ENCODE measurements at places on chromosomes 6 and 20.

- DNase-seq = no peak
Observed at GRCh38 chr6:68364271-68364805, 270.7 kb upstream of the ADGRB3 start.

- no peak for DNase-seq
Observed at GRCh38 chr6:157280157-157280556, 43.2 kb downstream of the TMEM242 start.

- no peak for DNase-seq
Observed at GRCh38 chr6:66578362-66578761, 871.3 kb upstream of the EYS start.

- DNase-seq = no peak
Observed at GRCh38 chr6:6704103-6705060, 115.9 kb downstream of the LY86 start.

GRCh38 chr6:37317312-37318038 is 36.3 kb upstream of the RNF8 start:
- no peak for DNase-seq

DNA sequence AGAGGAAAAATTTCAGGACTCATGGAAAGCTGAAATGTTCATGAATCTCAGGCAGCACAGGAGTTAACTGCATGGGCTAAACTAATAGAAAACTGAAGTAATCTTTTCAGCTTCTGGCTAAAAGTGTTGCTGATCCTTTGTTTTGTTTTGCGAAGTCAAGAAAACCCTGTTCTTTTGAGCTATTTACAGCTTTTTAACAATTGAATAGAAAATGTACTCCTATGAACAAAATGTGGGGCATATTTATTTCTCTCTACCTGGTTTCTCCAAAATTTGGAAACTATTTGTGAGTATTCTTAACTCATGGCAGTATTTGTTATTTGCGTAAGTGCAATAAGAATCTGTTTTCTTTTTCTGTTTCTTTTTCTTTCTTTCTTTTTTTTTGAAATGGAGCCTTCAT is 818.8 kb upstream of the CITED2 start:
- DNase-seq = no peak

DNA sequence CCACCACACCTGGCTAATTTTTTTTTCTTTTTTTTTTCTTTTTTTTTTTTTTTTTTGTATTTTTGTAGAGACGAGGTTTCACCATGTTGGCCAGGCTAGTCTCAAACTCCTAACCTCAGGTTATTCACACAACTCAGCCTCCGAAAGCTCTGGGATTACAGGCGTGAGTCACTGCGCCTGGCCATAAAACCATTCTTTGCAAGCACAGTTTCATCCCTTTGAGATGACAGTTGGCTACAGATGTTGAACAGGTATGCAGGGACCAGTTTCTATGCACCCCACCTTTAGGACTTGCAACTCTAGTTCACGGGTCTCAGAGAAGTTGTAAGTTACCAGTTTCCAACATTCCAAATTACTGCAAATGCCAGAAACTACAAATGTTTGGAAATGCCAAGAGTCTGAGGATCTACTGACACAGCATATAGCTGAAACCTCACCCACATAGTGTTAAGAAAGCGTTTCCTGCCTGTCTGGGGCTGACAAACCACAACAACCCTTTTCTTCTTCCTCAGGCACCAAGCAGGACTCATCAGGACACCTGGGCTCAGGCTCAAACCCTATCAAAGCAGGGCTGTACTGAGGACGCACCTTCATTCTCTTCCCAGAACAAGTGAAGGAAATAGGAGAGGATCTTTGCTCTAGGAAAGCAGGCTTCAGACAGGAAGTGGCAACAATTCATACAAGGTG is 22.9 kb downstream of the ARHGAP18 start:
- DNase-seq = peak; percentile 22

GRCh38 chr6:100839419-100839818 is 41.7 kb downstream of the ASCC3 start:
- DNase-seq = no peak

DNA sequence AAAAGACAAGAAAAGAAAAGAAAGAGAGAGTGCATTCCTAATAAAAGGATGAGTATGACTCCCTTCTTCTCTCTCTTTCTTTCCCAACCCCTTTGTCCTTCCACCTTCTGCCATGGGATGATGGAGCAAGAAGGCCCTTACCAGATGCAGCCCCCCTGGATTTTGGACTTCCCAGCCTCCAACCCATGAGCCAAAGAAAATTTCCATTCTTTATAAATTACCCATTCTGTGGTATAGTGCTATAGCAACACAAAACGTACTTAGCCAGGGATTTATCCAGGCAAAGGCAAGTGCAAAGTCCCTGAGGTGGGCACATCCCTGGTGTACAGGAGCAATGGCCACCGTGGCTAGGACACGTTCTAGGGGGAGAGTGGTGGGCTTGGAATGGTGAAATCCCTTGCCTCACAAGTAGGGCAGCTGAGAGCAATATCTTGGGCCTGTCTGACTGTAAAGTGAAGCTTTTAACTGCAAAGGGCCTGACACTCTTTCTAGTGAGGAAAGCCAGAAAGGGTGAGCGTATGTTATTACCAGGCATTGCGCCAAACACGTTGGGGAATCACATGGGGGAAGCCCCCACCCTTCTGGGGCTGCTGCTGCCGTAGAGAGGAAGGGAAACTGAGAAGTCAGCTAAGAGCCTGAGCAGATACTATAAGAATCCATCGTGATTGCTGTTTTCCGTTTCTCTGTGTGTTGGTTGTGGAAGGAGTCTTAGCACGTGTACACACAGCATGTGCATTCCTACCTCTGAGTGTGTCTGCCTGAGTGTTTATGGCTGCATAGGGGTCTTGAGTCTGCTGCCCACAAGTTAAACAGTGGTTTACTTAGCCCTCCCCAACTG is 50.7 kb upstream of the SIRPA start:
- no peak for DNase-seq

- no peak for DNase-seq
Observed at GRCh38 chr6:20213271-20213798, 1.1 kb upstream of the MBOAT1 start.

- DNase-seq = no peak
Observed at GRCh38 chr20:48923149-48923718, 1.7 kb downstream of the ARFGEF2 start.

- DNase-seq = peak; percentile 11
Observed at GRCh38 chr6:129370268-129370916, 339.6 kb downstream of the ARHGAP18 start.

DNA sequence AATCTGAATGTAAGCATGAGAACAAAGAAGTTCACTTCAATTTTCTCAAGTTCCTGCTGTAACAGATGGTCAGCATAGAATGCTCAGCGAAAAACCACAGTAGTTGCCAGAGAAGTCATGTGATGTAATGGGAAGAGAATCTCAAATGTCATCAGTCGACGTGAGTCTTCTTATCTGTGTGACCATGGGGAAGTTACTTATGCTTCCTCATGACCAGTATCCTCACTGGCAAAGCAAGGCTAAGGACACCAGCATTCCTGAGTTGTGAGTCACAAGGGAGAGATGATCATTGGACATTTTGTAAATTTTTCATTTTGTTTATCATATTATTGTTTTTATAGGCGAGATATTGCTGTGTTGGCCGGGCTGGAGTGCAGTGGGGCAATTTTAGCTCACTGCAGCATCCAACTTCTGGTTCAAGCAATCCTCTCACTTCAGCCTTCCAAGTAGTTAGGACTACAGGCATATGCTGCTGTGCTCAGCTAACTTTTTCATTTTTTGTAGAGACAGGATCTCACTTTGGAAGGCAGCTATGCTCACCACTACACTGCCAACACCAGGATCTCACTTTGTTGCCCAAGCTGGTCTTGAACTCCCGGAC is 21.9 kb downstream of the SGK1 start:
- DNase-seq = no peak

GRCh38 chr6:169763308-169763707 is 11.9 kb downstream of the ERMARD start:
- no peak for DNase-seq
